CD4-positive, CD25-positive, alpha-beta regulatory T cell (primary cell): ENCODE measurements at places on chromosomes 4 and X. TPM values are rescaled to one million over a fixed set of nuclear protein-coding genes. Genes with fewer than 3 reads are reported as not detected.

The GLRA3 gene
- total RNA-seq: not detected

The CYP2U1 gene
- 2.1 TPM for total RNA-seq

The UGDH gene
- 6.7 TPM for total RNA-seq

DNA sequence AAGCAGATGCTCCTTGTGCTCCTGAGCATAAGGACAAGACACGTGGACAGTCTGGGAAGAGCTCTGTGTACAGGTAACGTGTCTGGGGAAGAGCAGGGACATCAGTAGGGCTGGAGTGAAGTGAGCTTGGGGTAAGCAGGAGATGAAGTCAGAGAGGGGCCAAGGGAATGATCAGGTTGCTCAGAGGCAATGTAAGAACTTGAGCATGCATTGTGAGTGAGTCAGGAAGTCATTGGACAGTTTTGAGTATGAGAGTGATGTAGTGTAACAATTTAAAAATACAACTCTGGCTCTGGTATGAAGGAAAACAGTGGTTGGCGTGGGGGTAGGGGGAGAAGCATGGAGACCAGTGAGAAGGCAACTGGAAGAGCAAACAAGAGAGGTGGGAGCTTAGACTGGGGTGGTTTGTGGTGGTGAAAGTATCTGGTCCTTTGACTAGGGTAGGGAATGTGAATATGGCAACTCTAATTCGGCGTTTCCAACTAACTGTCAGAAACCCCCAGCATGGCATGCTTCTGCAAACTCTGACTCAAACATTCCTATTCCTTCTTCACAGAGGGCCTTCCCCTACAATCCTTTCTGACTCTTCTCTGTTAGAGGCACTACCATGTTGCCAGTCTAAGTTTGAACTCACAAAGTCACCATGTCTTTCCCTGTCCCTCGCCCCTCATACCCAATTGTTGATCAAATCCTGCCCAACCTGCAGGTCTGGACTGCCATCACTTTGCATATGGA lies 57.2 kb downstream of the STBD1 start:
- no peak overlapping the region for H3K4me3 ChIP-seq
- H3K36me3 ChIP-seq: no peaks in the 10 kb centered on the region
- DNase-seq: no peak
- H3K4me1 ChIP-seq: no peaks in the 10 kb centered on the region
- H3K27ac ChIP-seq: no peak overlapping the region
- H3K27me3 ChIP-seq: peaks cover 3% of the 10 kb centered on the region

GRCh38 chrX:15310117-15310516 lies 5.3 kb downstream of the ASB11 start:
- no peaks in the 10 kb centered on the region for H3K27me3 ChIP-seq
- DNase-seq: no peak
- no peaks in the 10 kb centered on the region for H3K36me3 ChIP-seq
- no peak overlapping the region for H3K27ac ChIP-seq

DNA sequence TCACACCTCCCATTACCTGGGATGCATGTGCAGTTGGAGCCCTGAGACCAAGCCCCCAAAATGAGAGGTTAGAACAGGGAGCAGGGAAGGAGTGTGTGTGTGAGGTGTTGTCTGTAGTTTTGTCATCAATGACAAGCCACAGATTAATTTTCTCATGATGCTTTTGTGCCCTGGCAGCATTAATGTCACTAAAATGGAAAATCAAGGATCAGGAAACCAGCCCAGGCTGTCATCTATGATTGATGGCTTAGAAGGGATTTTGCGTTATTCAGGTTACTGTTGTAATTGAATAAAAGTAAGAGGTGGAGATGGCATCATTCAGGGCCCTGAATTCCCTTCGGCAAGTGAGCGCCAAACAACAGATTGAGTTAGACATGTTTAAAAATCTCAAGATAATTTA lies 130.5 kb upstream of the C1QTNF7 start:
- no peaks in the 10 kb centered on the region for H3K36me3 ChIP-seq
- no peaks in the 10 kb centered on the region for H3K4me1 ChIP-seq
- H3K27me3 ChIP-seq: no peaks in the 10 kb centered on the region
- H3K27ac ChIP-seq: no peak overlapping the region
- no peak overlapping the region for H3K4me3 ChIP-seq
- DNase-seq: no peak

DNA sequence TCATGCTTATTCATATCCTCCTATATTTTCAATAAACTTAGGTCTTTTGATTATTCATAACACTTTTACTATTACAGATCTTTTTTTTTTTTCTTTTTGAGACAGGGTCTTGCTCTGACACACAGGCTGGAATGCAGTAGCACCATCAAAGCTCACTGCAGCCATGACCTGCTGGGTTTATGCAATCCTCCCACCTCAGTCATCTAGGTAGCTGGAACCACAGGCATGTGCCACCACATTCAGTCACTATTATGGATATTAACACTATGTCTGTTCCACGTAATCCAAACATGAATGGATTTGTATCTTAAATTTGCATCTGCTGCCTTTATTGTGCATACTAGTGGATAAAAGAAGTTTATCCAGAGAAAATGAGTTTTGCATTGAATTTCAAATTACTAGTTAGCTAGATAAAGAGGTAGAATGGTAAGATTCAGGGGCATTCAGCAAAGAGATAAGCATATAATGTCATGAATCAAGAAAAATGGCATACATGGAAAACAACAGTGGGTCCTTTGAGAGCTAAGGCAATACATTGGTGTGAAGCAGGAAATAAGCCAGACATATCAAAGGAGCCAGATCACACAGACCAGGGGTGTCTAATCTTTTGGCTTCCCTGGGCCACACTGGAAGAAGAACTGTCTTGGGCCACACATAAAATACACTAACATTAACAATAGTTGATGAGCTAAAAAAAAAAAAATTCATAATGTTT lies 13.9 kb downstream of the ANAPC10 start:
- peaks cover 36% of the 10 kb centered on the region for H3K36me3 ChIP-seq
- H3K4me3 ChIP-seq: no peak overlapping the region
- H3K27ac ChIP-seq: no peak overlapping the region
- no peaks in the 10 kb centered on the region for H3K27me3 ChIP-seq

GRCh38 chr4:75566911-75567310 lies 11.0 kb downstream of the ODAPH start:
- DNase-seq: no peak
- H3K4me1 ChIP-seq: no peaks in the 10 kb centered on the region
- peaks cover 8% of the 10 kb centered on the region for H3K27me3 ChIP-seq
- no peak overlapping the region for H3K27ac ChIP-seq
- no peaks in the 10 kb centered on the region for H3K36me3 ChIP-seq

DNA sequence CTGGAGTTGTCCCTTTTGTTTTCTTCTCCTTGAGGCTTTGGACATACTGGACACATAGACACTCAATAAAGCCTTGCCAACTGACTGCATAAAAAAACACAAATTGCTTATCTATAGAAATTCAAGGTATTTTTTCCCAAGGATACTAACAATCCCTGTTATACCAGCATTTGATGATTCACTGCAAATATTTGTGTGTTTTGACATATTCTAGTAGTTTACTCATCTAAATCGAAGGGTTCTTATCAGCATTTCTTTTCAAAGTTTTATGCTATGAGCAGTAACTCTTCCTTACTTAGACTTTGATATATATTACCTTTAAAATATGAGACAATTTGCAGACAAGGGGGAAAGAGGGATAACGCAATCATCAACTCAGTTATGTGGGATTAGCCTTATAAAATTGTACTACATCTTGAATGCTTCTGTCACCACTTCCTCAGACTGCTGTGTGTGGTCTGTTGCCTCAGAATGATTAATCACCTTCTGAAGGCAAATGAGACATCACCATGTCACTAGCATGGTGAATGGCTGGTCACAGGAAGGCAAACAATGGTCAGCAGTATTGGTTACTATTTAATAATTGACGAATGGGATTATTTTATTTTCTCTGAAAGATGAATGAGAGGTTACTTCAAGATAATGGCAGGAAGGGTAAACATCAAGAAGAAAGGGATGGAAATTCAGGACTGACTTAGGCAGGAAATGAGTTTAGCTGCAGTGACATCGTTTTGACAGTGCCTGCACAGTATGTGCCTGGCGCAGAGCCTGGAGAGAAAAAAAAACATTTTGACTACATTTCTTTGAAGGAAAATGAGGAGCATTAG lies 544.3 kb upstream of the CNKSR2 start:
- no peaks in the 10 kb centered on the region for H3K27me3 ChIP-seq
- no peaks in the 10 kb centered on the region for H3K36me3 ChIP-seq
- no peaks in the 10 kb centered on the region for H3K4me1 ChIP-seq
- H3K4me3 ChIP-seq: no peak overlapping the region
- DNase-seq: no peak

DNA sequence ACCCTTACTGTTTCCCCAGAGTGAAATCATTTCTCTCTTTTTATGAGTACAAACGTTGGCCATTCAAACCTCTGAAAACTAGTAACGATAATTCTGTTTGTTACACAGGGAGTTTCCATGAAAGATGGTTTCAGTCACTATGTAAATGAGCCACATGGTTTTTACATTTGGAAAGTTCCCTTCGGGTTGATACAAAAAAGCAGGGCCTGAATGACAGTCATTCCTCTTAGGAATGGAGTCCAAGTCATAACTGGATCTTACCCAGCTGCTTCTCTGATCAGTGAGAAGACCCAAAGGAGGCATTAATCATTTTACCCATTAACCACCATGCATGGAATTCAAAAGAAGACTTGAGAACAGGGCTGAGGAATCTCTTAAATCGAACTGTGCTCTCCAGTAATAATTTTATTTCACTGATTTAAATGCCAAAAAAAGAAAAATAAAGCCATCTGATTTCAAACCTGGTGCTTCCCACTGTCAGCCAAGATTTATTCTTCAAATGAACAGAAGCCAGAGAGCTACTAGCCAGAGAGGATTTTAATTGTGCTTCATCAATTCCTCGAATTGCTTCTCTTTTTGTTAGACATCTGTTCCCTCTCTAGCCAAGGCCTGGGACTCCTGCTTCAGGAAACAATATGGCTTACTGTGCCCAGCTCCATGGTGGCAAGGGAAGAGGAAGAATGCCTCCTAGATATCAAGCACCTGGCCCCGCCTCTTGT lies 3.2 kb downstream of the SOWAHB start:
- H3K36me3 ChIP-seq: no peaks in the 10 kb centered on the region
- peaks cover 49% of the 10 kb centered on the region for H3K27me3 ChIP-seq
- H3K4me1 ChIP-seq: peaks cover 21% of the 10 kb centered on the region
- no peak for DNase-seq
- H3K4me3 ChIP-seq: no peak overlapping the region
- H3K27ac ChIP-seq: no peak overlapping the region

DNA sequence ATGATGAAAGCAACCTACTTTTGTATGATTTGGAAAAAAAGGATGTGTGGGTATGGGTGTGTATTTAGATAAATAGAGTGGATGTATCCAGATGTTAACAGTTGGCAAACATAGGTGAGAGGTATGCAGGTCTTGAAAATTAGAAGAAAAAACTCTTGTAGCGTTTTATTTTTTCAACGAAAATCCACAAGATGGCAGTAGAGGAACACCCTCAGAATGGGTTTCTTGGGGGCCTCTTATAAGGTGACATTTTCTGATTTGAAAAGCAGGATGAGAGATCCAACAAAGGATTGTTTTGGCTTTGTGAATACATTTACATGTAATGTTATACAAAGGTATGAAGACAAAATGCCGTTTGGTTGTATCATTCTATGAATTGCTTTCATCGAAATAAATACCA lies 68.3 kb downstream of the FMR1NB start:
- H3K36me3 ChIP-seq: no peaks in the 10 kb centered on the region
- peak; percentile 50 for DNase-seq
- no peaks in the 10 kb centered on the region for H3K27me3 ChIP-seq

DNA sequence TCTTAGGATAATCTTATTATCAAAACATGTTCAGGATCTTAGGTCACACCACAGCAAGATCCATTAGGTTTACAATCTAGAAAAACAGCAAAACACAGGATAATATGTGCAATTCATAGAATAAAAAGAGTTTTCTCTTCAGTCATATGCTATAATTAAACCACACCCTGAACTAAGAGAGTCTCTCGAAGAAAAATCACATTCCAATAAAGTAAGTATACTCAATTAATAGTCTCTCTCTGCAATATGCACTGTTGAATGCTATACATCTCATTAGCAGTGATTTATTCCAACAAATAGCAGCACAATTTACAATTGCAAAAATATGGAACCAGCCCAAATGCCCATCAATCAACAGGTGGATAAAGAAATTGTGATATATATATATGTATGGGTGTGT lies 383.7 kb downstream of the PPP3CA start:
- no peak overlapping the region for H3K27ac ChIP-seq
- no peak overlapping the region for H3K4me3 ChIP-seq
- H3K4me1 ChIP-seq: no peaks in the 10 kb centered on the region
- H3K27me3 ChIP-seq: no peaks in the 10 kb centered on the region
- no peaks in the 10 kb centered on the region for H3K36me3 ChIP-seq

DNA sequence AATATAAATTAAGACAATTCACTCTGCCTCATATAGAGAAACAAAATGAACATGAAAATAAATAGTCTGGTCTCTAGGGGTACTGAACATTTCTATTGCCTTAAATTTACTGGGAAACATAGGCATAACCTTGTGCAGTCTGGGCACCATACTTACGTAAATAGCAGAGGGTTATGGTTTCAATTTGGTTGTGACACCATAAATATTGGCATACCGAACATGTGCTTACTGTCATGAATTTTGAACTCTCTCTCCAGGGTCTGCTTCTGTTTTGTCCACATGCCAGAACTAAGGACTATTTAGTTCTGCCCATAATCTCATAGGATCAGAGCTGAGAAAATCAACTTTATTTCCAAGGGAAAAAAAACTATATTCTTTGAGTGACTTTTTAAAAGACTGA lies 17.6 kb downstream of the PDGFC start:
- H3K4me3 ChIP-seq: no peak overlapping the region
- H3K36me3 ChIP-seq: no peaks in the 10 kb centered on the region
- H3K4me1 ChIP-seq: no peaks in the 10 kb centered on the region
- no peaks in the 10 kb centered on the region for H3K27me3 ChIP-seq
- DNase-seq: no peak
- H3K27ac ChIP-seq: no peak overlapping the region

DNA sequence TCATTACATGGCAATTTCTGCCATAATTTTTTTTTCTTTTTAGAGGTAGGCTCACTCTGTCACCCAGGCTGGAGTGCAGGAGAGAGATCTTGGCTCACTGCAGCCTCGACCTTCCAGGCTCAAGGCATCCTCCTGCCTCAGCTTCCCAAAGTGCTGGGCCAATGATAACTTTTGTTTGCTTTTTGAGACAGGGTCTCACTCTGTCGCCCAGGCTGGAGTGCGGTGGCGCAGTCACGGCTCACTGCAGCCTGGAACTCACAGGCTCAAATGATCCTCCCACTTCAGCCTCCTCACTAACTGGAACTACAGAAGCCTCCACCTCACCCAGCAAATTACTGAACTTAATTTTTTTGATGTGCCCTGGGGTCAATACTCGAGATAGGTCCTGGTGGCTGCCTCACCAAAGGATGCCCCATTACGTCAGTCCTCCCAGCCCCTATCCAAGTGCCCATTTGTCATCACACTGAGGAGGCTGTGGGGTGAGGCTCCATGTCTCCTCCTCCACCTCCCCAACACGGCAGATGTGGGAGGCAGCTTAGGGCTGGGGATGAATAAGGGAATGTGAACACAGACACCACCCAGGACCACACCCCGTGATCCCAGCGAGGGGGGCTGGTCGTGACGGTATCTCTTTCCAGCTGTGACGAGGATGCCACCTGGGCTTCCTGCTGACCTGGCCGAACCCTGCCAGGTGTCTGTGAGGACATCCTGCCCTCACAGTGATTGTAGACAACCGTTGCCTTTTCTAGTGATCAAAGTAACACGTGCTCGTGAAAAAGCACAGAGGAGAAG lies 12.4 kb upstream of the NKX1-1 start:
- H3K36me3 ChIP-seq: no peaks in the 10 kb centered on the region
- H3K4me3 ChIP-seq: no peak overlapping the region
- H3K27ac ChIP-seq: no peak overlapping the region
- H3K4me1 ChIP-seq: no peaks in the 10 kb centered on the region
- H3K27me3 ChIP-seq: no peaks in the 10 kb centered on the region
